ENCODE measurements at places on chromosomes 3 and 15. TPM values are rescaled to one million over a fixed set of nuclear protein-coding genes. Genes with fewer than 3 reads are reported as not detected.

GRCh38 chr15:60272623-60273022 lies 125.2 kb downstream of the ANXA2 start:
- DNase-seq = no peak

Gene IL16
- not detected for total RNA-seq

Gene PRTG
- 13.4 TPM for total RNA-seq

Gene CERS3
- total RNA-seq = not detected

Gene SLC9C1
- not detected for total RNA-seq

Gene TMEM40
- total RNA-seq = 0.72 TPM

Gene EXD1
- total RNA-seq = not detected

DNA sequence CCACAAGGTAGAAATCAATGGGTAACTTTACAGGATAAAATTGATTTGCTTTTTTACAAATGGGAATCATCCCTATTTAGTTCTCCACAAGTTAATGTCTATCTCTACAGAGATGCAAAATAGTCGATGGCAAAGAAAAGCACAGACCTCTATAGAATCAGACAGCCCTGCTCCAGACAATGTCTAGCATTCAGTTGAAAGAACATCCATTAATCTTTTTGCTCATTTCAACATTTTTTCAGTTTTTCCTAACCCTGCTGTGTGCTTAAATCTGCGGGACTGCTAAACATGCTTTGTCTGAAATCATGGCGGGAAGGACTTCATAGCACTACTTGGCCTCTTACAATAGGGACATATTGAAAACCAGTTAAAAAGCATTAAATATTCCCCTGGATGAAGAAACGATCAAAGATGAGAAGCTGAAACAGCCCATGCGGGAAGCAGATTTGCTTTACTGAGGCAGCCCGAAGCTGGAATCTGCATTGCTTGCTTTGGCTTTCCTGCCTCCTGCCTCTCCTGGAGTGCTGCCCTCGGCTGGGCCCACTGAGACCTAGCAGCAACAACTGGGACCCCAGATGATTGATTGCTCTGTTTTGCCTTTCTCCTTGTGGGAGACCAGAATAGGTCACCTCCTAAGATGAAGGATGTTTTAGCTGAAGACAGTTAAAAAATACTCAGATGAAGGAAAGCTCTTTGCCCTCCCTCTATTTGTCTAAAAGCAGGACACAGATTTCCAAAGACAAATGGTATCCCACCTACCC lies 38.5 kb upstream of the RASGRP1 start:
- no peak for DNase-seq

Gene ALDH1L1
- 0.46 TPM for total RNA-seq

DNA sequence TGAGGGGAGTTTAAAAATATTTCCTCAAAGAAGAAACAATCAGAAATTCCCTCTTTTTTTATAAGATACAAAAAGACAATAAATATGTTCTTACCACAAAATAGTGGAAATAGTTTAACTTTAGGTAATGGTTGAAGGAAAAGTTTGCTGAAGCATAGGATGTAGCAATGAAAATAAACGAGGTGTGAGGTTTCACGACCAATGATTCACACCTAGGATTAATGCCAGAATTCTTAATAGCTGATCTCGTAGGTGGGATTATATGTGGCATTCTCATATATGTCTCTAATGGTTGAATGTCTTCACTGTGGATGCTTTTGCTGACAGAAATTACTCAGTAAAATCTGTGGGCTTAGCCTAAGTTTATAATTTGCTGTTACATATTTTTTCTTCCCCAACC lies 467.7 kb downstream of the FGF12 start:
- DNase-seq = no peak

Gene ZPLD1
- not detected for total RNA-seq

DNA sequence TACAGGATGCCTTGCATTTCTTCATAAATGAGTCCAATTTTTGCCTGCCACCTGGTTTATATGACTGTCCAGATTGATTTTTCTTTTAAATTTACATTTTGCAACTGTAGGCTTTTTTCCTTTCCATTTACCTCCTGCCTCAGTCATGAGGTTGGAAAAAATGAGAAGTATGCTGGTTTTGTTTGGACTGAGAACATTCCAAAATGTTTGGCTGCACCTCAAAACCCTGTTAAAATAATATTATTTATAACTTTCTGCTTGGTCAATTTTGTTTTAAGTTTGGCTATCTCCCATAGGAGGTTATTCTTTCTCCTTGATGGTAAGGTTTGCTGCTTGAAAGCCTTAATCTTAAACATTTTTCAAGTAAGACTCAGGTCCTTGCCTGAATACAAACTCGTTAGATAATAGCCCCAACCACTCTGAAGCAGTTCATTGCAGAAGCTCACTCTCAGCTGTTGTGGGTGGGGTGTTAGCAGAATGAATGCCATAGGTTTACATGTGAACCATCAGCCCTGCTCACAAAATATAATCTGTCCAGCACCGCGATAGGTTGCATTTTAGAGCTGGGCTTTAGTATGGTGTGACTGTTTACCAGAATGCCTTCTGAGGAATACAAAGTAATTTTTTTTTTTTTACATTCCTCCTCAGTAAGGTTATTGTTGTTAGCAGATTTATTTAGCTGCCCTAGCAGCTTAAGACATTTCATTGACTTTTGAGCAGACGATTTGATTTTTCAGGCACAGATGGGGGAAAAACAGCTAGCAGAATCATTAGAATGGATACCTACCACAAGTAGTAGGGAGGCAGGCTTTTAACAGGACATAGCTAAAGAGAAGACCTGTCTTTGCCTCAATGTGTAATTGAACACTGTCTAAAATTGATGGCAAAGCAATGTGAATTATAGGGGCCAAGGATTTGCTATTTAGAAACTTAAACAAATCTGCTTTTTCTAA lies 630.8 kb upstream of the KCNMB2 start:
- DNase-seq = no peak

DNA sequence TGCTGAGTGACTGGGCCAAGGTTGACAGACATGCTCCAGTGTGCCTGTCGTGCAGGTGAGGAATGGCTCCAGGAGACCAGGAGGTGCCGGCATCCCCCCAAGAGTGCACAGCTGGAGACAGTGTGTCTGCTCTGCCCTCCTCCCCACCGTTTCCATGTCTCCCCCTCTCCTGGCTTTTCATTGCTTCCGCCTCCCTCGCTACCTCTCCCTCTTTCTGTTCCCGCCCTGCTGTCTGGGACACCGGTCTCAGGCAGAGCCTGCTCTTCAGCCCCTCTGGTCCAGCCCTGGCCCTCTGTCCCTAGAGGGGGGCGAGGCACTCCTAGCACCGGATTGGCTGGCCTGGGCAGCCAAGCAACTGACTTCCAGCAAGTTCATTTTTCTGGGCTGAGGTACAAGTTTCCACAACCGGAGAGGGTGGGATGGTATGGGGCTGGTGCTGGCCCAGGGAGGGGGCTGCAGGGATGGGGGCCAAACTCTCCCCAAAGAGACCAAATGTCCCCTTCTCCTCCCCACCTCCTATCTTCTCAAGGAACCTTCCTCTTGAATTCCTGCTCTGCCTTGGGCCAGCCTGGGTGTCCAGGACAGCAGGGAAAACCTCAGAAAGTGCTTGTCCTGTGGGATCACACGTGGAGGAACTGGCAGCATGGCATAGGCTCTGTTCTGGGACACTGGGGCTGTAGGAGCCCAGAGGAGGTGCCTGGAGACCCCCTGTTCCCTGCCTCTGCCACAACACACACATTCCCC lies 32.6 kb downstream of the PRKCD start:
- no peak for DNase-seq

- no peak for DNase-seq
Observed at GRCh38 chr3:72591522-72592421, 256.5 kb downstream of the SHQ1 start.

GRCh38 chr15:92091155-92091734 lies 237.7 kb downstream of the SLCO3A1 start:
- peak; percentile 18 for DNase-seq

- no peak for DNase-seq
Observed at GRCh38 chr15:99472416-99473145, 93.2 kb upstream of the MEF2A start.

Gene SLC28A2
- not detected for total RNA-seq
